ACHN (cell line): ENCODE measurements at places on chromosomes 5 and 9.
A peak's percentile ranks its signal among the peaks of the same experiment; 100 is the strongest.

- DNase-seq, result no peak
Observed at GRCh38 chr5:32419791-32420190, 24.7 kb downstream of the ZFR start.

DNA sequence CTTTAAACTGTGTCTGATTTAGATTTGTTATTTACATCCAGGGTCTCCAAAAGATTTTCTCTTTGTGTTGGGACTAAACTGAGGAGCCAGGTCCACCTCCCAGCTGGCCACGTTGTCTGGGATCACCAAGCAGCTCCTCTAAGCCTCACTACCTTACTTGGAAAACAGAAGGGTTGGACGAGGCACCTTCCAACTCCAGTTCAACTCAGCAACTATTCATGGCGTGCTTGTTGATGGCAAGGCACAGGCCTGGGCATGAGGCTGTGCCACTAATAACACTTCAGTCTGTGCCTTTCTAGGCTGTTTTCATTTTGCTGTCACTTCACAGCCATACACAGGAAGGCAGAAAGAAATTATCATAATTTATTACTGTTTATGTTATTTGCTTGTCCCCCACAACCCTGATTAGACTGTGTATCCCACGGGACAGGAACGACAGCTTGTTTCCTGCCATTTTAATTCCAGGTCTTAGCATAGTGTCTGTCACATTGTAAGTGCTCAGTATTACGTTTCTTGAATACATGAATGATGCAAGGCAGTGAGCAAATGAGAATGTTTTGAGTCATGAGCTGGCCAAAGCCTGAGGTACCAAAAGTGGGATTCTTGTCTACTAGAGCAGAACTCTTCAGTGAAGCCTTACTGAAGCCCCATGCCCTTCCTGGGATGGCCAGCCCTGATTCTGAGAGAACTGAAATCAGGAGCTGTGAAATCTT lies 125.8 kb downstream of the GALNT10 start:
- peak; percentile 43 for DNase-seq

- no peak for DNase-seq
Observed at GRCh38 chr5:91383956-91384300, 811 bp upstream of the ARRDC3 start.

- DNase-seq, result no peak
Observed at GRCh38 chr5:38832810-38833209, 13.0 kb upstream of the OSMR start.

DNA sequence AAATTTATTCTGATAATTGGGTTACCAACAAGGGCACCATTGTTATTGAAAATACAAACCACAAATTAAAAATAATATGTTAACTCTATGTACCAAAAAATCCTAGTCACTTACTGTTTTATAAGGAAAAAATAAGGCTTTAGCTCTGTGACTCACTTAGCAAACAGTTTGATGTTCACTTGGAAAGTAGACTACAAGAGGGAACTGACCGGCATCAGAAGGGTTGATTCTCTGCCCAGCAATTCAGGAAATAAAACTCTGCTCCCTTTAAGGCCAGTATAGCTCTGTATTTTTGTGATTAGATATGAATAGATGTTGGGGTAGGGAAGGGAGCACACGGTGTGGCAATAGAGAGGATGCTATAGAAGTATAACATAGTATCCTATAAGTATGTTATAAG lies 671.3 kb downstream of the LRRC70 start:
- no peak for DNase-seq

DNA sequence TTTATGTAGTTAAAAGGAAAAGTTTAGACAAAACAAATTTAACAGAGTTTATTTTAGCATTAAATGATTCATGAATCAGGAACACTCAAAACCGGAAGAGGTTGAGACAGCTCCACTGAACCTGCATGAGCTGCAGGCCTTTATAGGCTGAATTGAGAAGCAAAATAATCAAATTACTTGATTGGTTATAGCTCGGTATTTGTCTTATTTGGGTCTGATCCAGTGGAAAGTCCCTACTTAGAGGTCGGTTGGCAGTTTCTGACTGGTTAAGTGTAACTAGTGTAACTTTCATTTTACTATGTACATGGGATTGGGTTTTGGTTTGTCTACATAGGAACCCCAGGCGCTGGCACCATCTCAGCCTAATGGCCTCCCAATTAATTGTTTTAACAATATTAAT lies 74.1 kb upstream of the PIK3R1 start:
- DNase-seq, result no peak

DNA sequence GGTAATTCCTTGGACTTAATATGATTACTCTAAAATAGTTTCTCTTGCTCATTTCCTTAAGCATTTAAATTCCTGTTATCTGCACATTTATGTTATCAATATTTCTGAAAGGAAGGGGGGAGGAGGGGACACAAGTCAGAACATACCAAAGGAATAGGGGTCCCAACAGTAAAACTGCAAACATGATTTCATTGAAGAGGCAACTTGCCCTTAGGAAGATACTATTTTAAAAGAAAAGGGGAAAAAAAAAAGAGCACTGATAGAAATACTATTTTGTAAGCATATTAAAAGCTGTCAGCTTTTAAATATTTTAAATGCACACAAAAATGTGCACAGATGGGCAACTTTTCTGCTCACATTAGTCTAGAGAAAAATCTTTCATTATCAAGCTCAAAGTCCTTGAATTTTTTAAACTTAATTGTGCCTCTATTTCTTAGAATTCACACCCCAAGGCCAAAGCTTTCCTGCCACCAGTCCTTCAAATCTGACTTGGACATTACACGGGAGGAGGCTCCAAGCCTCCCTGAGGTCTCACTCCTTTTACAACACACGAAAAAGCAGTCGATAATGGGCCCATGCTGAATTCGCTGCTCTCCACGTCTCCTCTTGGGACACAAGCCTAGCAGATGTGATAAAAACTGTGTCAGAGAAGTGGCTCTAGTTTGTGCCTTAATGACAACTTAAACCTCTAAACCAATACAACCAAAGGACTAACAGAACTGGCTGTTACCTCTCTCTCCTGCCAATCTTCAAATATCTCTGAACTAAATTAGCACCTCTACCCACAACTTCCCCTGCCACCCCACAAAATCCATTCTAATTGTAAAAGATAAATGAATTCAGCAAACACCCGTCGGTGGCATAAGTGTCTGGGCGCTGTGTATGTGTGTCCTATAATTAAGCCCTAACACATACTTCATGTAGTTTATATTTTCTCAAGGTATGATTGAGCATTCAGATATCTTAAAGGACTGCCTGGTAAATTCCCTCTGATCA lies 154.3 kb downstream of the DENND1A start:
- DNase-seq, result no peak

GRCh38 chr5:95786821-95787418 lies 35.6 kb downstream of the GLRX start:
- no peak for DNase-seq

DNA sequence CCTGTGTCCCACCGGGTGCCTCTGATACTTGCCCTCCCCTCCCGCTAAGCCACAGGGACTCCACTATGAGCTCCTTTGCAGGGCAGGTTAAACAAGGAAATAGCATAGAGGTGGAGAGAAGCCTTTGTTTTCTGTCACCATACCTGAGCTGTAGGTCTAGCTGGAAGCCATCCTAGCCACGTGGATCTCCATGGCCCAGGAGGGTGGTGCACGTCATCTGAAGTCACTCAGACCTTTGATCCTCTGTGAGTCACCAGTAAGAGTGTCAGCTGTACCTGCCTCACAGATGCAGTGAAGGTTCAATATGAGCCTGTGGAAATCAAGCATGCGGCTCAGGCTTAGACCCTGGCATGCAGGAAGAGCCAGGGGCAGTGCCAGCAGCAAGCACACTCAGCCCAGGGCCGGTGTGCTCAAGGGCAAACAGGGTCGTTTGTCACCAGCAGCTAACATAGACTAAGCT lies 55.1 kb downstream of the ASS1 start:
- no peak for DNase-seq

DNA sequence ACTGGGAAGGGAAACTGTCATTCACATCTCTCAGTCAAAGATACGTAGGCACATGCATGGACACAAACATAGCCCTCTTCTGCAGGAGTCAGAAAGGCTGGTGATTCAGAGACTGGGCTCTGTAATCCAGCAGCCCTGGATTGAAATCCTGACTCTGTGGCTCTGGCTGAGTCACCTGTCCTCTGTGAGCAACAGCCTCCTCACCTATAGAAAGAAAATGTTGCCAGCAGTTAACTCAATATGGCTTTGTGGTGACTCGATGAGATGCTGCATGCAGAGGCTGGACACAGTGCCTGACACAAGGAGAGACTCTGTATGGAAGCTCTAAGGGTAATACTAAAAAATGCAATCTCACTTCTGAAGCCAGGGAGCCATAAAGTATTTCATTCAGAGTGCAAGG lies 23.9 kb upstream of the CDKN2AIPNL start:
- DNase-seq, result peak; percentile 11

- no peak for DNase-seq
Observed at GRCh38 chr9:79408200-79408599, 163.6 kb upstream of the TLE4 start.
